Hair follicle dermal papilla cell (primary cell): ENCODE measurements at places on chromosomes 2 and 18. TPM values are rescaled to one million over a fixed set of nuclear protein-coding genes. Genes with fewer than 3 reads are reported as not detected.

Gene KCNS3
- 1.3 and 2.4 TPM in 2 replicates for total RNA-seq

Gene CFC1
- total RNA-seq, result not detected in 2 replicates

Gene CROCC2
- 0.49 and 0.81 TPM in 2 replicates for total RNA-seq

Gene PTPRN
- total RNA-seq, result 0.36 and 0.49 TPM in 2 replicates

Gene LRATD1
- total RNA-seq, result 1.3 and 4.9 TPM in 2 replicates

Gene PRPF40A
- total RNA-seq, result 112 and 123 TPM in 2 replicates

Gene HOXD12
- not detected in 2 replicates for total RNA-seq

Gene CERKL
- total RNA-seq, result under 0.01 TPM in 1 of 2 replicates, not detected in the other

Gene ACTG2
- total RNA-seq, result 7.2 and 8.0 TPM in 2 replicates

Gene TUBB8B
- total RNA-seq, result not detected in 2 replicates

Gene SERPINB13
- total RNA-seq, result not detected in 2 replicates

Gene CYBRD1
- 465 and 505 TPM in 2 replicates for total RNA-seq

Gene SLC8A1
- total RNA-seq, result 36.2 and 44.0 TPM in 2 replicates

Gene FAM124B
- 0.24 TPM in 1 of 2 replicates, not detected in the other for total RNA-seq

Gene FBXO15
- total RNA-seq, result 0.49 TPM in 1 of 2 replicates, not detected in the other

Gene STPG4
- 0.49 TPM in 2 replicates for total RNA-seq

Gene CDH19
- total RNA-seq, result under 0.01 TPM in 1 of 2 replicates, not detected in the other

Gene TLX2
- not detected in 2 replicates for total RNA-seq

Gene CHRNG
- total RNA-seq, result not detected in 2 replicates

Gene ZNF519
- total RNA-seq, result 3.4 and 6.3 TPM in 2 replicates

Gene ATP9B
- total RNA-seq, result 21.7 and 25.5 TPM in 2 replicates

Gene KCNIP3
- total RNA-seq, result 25.6 and 26.0 TPM in 2 replicates

Gene TTN
- total RNA-seq, result under 0.01 and 0.12 TPM in 2 replicates

Gene SPEG
- 52.9 and 55.8 TPM in 2 replicates for total RNA-seq

Gene NCKAP5
- 0.49 and 0.85 TPM in 2 replicates for total RNA-seq

Gene STARD6
- not detected in 2 replicates for total RNA-seq

Gene REG1B
- not detected in 2 replicates for total RNA-seq

Gene MDH1B
- total RNA-seq, result 1.2 and 1.8 TPM in 2 replicates

Gene CCDC74A
- 9.9 and 12.0 TPM in 2 replicates for total RNA-seq

Gene MAP4K4
- total RNA-seq, result 157 and 204 TPM in 2 replicates

Gene RNF125
- 0.16 and 0.24 TPM in 2 replicates for total RNA-seq

Gene ASPRV1
- total RNA-seq, result 0.12 and 0.32 TPM in 2 replicates

Gene SERPINB12
- total RNA-seq, result 0.32 TPM in 1 of 2 replicates, not detected in the other

Gene DSC2
- total RNA-seq, result 0.12 and 0.32 TPM in 2 replicates

Gene CFAP65
- total RNA-seq, result not detected in 2 replicates

Gene SPP2
- total RNA-seq, result not detected in 2 replicates

Gene EMILIN1
- 147 and 151 TPM in 2 replicates for total RNA-seq

Gene ARID5A
- 20.3 and 21.6 TPM in 2 replicates for total RNA-seq

Gene ABCG8
- total RNA-seq, result not detected in 2 replicates

Gene FAM237A
- total RNA-seq, result not detected in 2 replicates

Gene PROKR1
- total RNA-seq, result not detected in 2 replicates

Gene HMSD
- total RNA-seq, result 0.49 and 1.5 TPM in 2 replicates

Gene ZNF892
- 4.9 and 9.1 TPM in 2 replicates for total RNA-seq

Gene AMER3
- not detected in 2 replicates for total RNA-seq

Gene B3GNT2
- total RNA-seq, result 21.3 and 24.0 TPM in 2 replicates

Gene NDUFV2
- total RNA-seq, result 68.2 and 77.0 TPM in 2 replicates

Gene SIX3
- not detected in 2 replicates for total RNA-seq

Gene PIEZO2
- 49.3 and 57.1 TPM in 2 replicates for total RNA-seq

Gene FTCDNL1
- 0.73 and 1.3 TPM in 2 replicates for total RNA-seq

Gene GPBAR1
- total RNA-seq, result 0.24 and 0.32 TPM in 2 replicates

Gene KDM3A
- total RNA-seq, result 28.7 and 48.0 TPM in 2 replicates

Gene LYPD6
- 9.0 and 9.4 TPM in 2 replicates for total RNA-seq

Gene TGFA
- total RNA-seq, result 0.49 and 1.3 TPM in 2 replicates
